Fibroblast of lung (primary cell): ENCODE measurements at places on chromosomes 6 and 20.

DNA sequence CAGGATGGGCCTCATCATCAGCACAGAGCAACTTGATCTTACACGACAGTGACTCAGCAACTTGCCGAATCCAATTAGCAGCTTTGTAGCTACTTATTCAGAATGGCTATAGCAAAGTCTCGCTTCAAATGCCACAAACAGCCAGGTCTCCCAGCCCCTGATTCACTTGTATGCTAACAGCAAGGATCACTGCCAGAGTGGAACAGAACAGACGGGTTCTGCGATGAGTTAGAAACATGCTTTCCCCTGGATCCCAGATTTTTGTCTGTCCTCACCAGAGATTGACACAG is 254.4 kb downstream of the NRN1 start:
- no peaks in the 10 kb centered on the region for H3K27me3 ChIP-seq
- DNase-seq = peak; percentile 92
- H3K36me3 ChIP-seq = no peaks in the 10 kb centered on the region

- DNase-seq = no peak
- H3K4me3 ChIP-seq = no peak overlapping the region
- H3K27ac ChIP-seq = no peak overlapping the region
- H3K36me3 ChIP-seq = no peaks in the 10 kb centered on the region
Measured at GRCh38 chr6:154266560-154267099, 90.0 kb downstream of the IPCEF1 start.

DNA sequence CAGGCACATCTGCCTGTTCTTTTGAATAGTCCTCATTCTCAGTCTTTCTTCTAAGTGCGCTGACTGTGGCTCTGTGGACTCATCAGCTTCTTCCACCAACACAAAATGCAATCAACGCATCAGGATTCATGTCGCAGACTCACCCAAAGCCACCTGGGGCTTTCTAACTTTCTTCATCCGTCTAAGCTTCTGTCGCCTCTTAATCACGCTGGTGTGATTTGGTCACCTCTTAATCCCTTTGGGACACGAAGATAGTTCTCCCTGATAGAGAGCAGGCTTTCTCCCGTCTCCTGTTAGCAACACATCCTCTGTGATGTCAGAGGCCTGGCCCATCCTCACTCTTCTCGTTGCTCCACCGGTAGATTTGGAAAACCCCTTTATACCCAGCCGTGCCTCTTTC is 78.0 kb upstream of the FOXQ1 start:
- H3K27ac ChIP-seq = no peak overlapping the region
- DNase-seq = no peak
- H3K4me1 ChIP-seq = no peaks in the 10 kb centered on the region
- no peaks in the 10 kb centered on the region for H3K36me3 ChIP-seq

DNA sequence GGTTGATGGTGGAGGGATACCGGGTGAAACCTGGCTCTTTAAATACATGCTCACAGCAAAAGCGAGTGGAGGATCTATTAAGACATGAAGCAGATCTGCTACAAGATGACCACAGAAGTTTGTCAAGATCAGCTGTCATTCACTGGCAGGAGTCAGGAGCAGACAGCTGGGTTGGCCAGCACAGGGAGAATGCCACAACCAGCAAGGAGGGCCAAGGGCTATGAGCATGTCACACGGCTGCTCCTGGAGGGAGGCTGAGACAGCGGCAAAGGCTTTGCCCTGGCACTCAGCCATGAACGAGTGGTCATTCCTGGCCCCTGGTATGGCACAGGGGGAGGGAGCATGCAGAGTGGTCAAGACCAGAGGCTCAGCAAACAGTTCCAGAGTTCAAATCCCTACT is 77.6 kb downstream of the POPDC3 start:
- no peak for DNase-seq
- H3K36me3 ChIP-seq = no peaks in the 10 kb centered on the region
- no peaks in the 10 kb centered on the region for H3K27me3 ChIP-seq
- H3K4me1 ChIP-seq = no peaks in the 10 kb centered on the region
- H3K4me3 ChIP-seq = no peak overlapping the region

- H3K27me3 ChIP-seq = peaks cover 29% of the 10 kb centered on the region
- no peak overlapping the region for H3K27ac ChIP-seq
- H3K4me3 ChIP-seq = no peak overlapping the region
- H3K4me1 ChIP-seq = no peaks in the 10 kb centered on the region
Measured at GRCh38 chr6:170288091-170288631, 2.7 kb downstream of the DLL1 start.

DNA sequence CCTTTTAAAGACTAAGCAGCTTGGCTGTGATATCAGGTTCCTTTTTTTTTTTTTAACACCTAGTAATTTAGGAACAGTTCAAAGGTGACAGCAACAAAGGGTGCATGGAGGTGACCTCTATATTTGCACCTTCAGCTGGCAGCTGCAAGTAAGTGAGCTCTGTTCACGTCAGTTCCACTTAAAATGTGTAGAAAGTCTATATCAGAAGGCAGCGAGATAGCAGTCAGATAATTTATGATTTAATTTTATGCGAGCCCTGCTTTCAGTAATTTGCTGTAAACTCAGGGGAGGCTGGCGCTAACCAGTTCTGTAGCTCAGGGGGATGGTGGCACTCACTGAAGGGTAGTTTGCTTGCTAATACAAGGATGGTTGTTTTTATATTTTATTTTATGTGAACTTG is 602.8 kb upstream of the MMS22L start:
- no peaks in the 10 kb centered on the region for H3K36me3 ChIP-seq
- DNase-seq = no peak
- no peak overlapping the region for H3K4me3 ChIP-seq
- H3K27ac ChIP-seq = no peak overlapping the region
- H3K27me3 ChIP-seq = no peaks in the 10 kb centered on the region

- no peaks in the 10 kb centered on the region for H3K36me3 ChIP-seq
- no peak overlapping the region for H3K27ac ChIP-seq
- H3K4me3 ChIP-seq = no peak overlapping the region
- no peaks in the 10 kb centered on the region for H3K4me1 ChIP-seq
- no peak for DNase-seq
Measured at GRCh38 chr6:41043151-41043550, 884 bp downstream of the TSPO2 start.

DNA sequence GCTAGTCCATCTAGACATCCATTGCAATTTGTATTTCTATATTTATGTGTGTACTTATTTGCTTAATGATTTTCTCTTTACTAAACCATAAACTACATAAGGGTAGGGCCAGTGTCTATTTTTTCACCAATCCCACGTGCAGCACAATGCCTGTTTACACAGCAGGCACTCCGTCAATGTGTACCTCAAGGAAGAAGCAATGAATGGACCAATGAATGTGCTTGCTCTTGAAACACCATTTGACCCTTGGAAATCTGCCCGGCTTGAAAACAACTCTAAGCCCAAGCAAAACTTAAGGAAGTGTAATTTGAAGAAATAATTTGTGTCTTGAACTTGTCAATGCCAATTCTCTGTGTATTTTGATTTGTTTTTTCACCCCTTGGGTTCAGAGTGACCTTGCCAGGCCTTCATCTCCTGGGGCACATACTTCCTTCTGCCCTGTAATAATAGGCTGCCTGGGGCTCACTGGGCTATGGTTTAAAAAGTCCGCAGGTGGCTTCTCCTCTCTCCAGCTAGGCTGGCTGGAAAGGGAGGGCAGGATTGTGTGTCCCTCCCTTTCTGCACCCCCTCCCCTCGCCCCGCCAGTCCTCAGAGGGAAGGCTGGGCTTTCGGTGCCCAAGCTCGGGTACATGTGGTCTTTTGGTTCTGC is 140.8 kb upstream of the ARMC2 start:
- H3K27ac ChIP-seq = no peak overlapping the region
- H3K36me3 ChIP-seq = no peaks in the 10 kb centered on the region
- H3K4me3 ChIP-seq = no peak overlapping the region
- H3K4me1 ChIP-seq = no peaks in the 10 kb centered on the region

DNA sequence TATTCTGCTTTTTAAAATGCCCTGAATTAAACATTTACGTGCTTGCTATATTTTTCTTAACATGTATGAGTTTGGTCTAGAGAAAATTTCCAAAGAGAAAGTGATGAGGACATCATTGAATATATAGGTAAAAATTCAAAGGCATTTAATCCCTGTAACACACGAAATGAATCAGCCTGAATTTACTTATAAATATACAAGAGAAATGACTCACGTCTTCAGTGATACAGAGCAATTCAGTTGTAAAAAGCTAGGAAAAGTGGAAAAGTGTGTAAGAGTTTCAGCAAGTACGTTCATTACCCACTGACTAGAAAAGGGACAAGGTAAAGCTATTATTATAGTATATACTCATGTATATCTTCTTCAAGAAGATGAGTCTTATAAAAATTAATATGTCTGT is 124.8 kb downstream of the HIVEP1 start:
- no peaks in the 10 kb centered on the region for H3K27me3 ChIP-seq
- peak; percentile 59 for DNase-seq
- no peak overlapping the region for H3K4me3 ChIP-seq
- H3K4me1 ChIP-seq = peaks cover 11% of the 10 kb centered on the region

DNA sequence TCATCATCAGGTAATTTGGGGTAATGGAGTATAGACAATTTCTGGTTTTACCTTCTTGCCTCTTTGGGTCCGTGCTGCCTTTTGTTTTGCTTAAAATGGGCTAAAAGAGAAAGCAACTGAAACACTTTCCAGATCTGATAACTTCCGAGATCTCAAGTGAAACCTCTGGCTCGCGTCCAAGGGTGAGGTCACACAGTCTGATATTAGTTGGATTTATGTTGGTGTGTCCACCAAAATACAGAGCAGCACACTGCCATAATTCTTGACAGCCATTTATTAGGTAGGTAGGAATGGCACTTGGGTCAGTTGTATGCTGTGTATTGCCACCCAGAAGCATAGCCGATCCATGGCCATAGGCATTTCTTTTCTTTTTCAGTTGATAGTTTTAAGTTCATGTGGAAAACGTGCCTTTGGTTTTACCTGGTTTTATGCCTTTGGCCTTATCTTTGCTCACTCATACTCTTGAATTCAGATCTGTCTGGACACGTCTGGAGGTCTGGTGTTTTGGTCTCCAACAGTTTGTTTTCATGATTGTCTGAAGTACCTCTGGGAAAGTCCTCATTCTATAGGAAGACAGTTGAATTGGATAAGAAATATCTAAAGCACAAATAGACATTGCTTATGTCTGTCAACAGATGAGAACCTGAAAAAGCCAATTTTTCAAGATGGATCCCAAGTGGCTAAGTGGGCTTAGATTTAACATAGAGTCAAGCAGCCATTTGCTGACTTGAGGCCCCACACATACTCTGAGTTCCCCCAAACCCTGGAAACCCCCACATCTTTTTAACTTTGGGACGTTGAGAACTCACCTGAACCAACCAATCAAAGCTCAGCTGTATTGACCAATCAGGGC is 320.8 kb downstream of the SOX4 start:
- H3K36me3 ChIP-seq = no peaks in the 10 kb centered on the region
- no peak overlapping the region for H3K27ac ChIP-seq
- H3K4me3 ChIP-seq = no peak overlapping the region

DNA sequence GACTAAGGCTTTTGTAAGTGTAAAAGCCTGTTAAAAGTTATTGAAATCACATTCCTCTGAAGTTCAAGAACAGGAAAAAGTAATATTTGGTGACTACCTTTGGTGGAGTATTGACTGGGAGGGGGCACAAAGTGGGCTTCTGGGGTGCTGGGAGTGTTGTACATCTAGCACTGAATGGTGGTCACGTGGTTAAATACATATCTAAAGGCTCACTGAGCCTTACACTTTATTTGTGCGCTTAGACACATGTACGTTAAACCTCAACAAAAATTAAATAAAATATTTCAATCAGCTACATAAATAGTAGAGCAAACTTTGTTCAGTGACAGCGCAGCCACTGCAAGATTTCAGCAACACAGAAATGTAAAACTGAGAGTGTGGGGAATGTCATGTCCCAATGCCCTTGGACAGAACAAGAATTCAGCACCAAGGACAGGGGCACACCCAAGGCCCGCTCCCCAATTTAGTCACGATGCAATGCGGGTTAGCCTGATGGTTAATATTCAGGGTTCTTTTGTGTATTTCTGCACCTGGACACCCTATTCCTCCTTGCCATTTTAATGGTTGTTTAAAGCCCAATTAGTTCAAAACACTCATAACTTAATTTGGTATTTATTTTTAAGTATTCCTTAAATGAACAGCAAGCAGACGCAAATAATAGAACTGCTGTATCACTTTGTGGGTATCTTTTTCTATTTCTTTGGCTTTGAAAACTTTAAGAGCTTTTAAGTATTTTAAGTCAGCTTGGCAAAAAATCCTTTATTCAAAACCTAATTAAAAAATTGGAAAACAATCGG is 37.4 kb downstream of the ANGPT4 start:
- H3K36me3 ChIP-seq = no peaks in the 10 kb centered on the region
- H3K4me3 ChIP-seq = no peak overlapping the region
- no peaks in the 10 kb centered on the region for H3K27me3 ChIP-seq
- peak; percentile 11 for DNase-seq
- H3K4me1 ChIP-seq = peaks cover 2% of the 10 kb centered on the region

DNA sequence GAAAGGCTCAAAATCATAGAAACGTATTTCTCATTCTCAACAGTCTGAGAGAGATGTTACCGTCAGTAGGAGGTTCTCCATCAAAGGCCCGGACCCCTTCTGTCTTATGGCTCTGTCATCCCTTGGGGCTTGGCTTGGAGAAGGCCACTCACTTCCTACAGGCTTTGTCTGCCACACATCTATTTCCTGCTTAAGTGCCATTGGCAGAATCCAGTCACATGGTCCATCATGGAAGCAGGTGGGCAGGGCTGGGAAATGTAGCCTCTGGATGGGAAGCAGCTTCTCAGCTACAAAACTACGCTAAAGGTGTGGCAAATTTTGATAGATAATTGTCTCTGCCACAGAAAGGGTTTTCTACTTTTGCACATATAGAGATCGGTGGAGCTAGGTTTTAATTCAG is 12.6 kb upstream of the ZFP64 start:
- no peaks in the 10 kb centered on the region for H3K36me3 ChIP-seq
- H3K4me1 ChIP-seq = no peaks in the 10 kb centered on the region
- DNase-seq = no peak
- no peak overlapping the region for H3K4me3 ChIP-seq
- H3K27ac ChIP-seq = no peak overlapping the region
- H3K27me3 ChIP-seq = no peaks in the 10 kb centered on the region

DNA sequence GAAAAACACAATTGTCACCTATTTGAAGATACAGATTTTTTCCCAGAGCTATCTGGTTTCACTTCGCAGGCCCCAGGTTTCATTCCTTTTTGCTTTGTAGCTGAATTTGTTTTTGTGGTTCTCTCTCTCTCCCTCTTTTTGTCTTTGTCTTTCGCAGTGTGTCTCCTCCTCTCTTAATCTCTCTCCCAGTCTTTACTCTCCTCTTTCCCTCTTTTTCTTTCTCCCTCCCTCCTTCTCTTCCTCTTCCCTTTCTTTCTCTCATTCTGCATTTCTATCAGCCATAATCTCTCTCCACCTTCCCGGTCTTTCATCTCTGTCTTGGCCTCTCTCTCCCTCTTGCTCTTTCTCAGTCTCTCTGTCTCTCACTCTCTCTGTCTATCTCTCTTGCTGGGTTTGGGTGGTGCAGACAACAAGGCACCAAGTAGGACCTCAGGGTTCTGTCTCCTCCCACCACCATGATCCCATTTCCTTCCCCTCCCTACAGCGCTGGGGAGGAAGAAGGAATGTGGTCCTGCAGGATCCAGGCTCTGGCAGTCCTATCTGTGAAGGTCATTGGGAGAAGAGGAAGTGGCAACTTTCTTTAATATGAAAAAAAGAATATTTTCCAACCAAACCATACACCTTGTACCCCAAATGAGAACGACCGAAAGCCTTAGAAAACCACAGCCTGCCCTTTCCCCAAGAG is 63.2 kb downstream of the BANF2 start:
- DNase-seq = no peak
- no peaks in the 10 kb centered on the region for H3K27me3 ChIP-seq
- no peak overlapping the region for H3K27ac ChIP-seq
- H3K36me3 ChIP-seq = no peaks in the 10 kb centered on the region
- H3K4me1 ChIP-seq = no peaks in the 10 kb centered on the region
